ENCODE measurements at places on chromosomes 13 and 19. TPM values are rescaled to one million over a fixed set of nuclear protein-coding genes. Genes with fewer than 3 reads are reported as not detected.

- DNase-seq: no peak
Measured at GRCh38 chr13:72890546-72890945, 108.6 kb downstream of the PIBF1 start.

DNA sequence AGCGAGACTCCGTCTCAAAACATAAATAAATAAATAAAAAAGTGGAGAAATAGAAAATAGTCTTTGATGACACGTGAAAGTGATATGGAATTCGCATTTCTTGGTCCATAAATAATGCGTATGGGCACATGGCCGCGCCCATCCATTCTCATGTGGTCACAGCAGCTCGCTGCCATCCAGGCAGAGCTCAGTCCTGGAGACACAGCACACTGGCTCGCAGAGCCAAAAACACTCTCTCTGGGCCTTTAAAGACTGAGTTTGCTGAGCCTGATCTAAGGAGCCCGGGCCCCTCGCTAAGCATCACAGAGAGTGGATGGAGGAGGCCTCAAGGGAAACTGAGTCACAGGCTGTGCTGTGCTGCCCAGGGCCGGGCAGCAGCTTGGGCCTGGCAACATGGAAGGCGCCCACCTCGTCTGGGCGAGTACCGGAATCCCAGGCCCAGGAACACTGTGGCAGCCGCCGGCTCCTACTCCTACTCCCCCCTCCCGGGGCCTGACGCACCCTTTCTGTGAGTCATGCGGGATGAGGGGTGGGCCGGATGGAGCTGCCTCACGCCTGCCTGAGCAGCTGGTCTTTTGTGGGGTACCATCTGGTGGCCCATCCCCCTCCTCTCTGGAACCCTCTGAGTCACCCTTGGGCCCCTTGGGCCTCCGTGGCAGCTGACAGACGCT, 28.9 kb upstream of the CACTIN start:
- DNase-seq: no peak

GRCh38 chr13:99043831-99044231, 66.0 kb upstream of the DOCK9 start:
- DNase-seq: no peak

- DNase-seq: no peak
Measured at GRCh38 chr13:80336370-80336769, 4.6 kb downstream of the SPRY2 start.

GRCh38 chr19:32104153-32104849, 241.1 kb upstream of the ZNF507 start:
- DNase-seq: peak; percentile 8

DNA sequence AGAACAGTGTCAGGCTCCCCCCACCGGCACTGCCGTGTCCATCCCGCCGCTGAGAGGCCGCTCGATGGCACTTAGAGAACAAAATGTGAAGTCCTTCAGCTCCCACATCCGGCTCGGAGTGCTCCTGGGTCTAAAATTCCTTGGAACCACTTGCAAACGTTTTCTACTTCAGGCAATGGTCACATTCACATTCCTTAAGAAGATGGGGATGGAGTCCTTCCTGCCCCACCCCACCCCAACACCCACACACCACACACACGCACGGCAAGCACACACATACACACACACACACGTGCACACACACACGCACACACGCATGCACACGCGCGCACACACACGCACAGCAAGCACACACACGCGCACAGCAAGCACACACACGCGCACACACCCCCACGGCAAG, 83.4 kb downstream of the SOX1 start:
- DNase-seq: no peak

DNA sequence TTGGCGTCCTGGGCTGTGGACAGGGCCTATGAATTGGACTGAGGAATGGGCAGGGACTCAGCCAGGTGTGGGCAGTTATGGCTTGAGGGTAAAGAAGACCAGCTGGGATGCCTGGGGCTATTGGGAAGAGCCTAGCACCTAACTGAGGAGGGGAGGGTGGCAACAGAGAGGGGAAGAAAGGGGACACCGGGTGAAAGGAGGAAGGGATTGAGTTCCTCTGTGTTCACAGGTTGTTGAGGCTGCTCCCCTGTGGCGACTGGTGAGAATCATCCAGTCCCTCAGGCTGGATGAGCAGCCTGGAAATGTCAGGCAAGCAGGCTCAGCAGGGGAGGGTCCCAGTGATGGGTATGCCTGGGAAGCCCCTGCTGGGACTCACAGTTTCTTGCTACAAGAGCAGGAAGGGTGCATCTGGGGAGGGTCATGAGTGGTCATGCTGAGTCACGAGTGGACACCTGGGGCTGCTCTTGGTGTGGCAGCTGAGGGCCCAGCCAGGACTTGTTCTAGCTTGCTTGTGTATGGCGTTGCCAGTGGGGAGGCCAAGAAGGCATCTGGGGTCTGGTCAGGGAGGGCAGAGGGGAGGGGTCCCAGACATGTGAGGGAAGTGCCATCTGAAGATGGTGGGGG, 1.4 kb downstream of the ZNF324 start:
- no peak for DNase-seq

DNA sequence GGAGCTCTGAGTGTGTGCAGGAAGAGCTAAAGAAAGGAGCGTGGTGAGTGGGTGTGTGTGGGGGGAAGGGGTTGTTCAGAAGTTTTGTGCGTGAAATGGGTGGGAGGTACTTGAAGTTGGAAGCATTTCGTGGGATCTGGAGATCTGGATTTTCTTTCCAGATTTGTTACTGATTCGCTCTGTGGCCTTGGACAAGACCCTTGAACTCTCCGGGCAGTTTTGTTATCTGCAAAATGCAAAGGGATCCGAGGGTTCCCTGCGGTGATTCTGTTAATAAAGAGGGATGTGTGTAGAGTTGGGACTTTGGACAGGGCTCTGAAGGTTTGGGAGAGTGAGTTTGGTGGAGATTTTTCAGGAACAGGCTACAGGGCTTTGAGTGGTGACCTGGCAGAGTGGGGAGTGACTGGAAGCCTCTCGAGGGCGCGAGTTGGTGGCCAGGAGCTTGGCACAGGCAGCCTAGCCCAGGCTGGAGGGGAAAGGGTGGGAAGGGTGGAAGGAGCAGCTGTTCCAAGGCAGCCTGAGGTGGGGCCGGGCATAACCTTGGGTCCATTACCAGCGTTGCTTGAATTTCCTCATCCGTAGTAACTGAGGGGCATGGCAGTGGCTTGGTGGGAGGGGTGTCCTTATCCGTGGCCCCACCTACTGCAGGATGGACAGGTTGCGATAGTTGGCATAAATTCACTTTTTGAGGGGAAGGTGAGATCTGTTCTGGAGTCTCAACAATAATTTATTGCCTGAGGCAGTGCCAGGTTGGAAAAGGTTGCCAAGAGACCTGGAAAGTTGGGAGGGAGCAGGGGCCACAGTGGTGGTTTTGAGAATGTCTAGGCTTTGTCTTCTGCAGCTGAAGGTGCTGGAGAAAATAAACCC, 2.1 kb downstream of the ACTN4 start:
- peak; percentile 82 for DNase-seq

GRCh38 chr19:6219586-6220290, 60.0 kb downstream of the MLLT1 start:
- no peak for DNase-seq

- DNase-seq: peak; percentile 55
Measured at GRCh38 chr13:110108348-110109139, 198.4 kb downstream of the COL4A1 start.

- DNase-seq: no peak
Measured at GRCh38 chr19:48102870-48103751, 7.5 kb downstream of the PLA2G4C start.

GRCh38 chr13:100184095-100184494, 95.2 kb downstream of the PCCA start:
- no peak for DNase-seq

- DNase-seq: no peak
Measured at GRCh38 chr13:26813321-26813979, 52.9 kb upstream of the GPR12 start.

DNA sequence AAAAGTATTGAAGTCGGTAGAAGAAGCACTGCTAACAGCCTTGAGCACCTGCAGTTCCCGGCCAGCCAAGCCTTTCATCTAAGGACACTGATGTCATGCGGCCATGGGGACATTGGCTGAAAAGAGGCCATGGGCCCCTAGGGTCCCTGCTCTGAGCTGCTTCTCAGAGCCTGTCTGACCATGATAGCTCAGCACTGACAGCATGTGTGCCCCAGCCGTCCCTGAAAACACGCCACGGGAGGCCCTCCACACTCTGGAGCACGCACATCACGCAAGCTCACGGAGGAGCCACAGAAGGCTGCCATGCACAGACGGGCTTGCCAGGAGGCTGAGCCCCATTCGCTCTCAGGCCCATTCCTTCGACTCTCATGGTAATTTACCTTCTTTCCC, 51.8 kb downstream of the MLLT1 start:
- no peak for DNase-seq

Gene CLEC4M
- not detected for total RNA-seq

Gene CD33
- 0.98 TPM for total RNA-seq

Gene SUGP2
- 51.7 TPM for total RNA-seq

Gene C1QTNF9B
- not detected for total RNA-seq

Gene CGB3
- total RNA-seq: not detected

Gene LILRB3
- 2.0 TPM for total RNA-seq

Data from left colon (tissue), 2 donors.